Chondrocyte (in vitro differentiated cells): ENCODE measurements at places on chromosomes 13 and 19. TPM values are rescaled to one million over a fixed set of nuclear protein-coding genes. Genes with fewer than 3 reads are reported as not detected.

- no peak for DNase-seq
These were observed 406.4 kb downstream of the FGF9 start for GRCh38 chr13:22077205-22077683.

DNA sequence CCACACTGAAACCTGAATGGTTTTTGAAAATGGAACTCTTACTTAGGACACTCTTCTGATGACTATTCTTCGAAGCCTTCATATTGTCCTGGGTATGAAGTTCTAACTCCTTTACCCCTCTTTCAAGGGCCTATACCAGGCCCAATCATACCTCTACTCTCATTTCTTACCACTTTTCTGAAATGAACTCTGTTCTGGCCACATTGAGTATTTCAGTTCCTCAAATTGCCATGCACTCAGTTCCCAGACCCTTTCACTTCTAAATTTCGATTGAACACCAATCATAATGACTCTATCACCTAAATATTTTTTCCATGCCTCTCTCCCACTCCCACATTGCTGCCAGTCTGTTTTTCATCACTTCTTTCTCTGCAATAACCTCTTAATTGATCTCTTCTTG, 53.7 kb downstream of the LACC1 start:
- DNase-seq: no peak

- no peak for DNase-seq
These were observed 1.4 kb upstream of the CD209 start for GRCh38 chr19:7748756-7749155.

- DNase-seq: no peak
These were observed 20.3 kb upstream of the RFC3 start for GRCh38 chr13:33797622-33798021.

DNA sequence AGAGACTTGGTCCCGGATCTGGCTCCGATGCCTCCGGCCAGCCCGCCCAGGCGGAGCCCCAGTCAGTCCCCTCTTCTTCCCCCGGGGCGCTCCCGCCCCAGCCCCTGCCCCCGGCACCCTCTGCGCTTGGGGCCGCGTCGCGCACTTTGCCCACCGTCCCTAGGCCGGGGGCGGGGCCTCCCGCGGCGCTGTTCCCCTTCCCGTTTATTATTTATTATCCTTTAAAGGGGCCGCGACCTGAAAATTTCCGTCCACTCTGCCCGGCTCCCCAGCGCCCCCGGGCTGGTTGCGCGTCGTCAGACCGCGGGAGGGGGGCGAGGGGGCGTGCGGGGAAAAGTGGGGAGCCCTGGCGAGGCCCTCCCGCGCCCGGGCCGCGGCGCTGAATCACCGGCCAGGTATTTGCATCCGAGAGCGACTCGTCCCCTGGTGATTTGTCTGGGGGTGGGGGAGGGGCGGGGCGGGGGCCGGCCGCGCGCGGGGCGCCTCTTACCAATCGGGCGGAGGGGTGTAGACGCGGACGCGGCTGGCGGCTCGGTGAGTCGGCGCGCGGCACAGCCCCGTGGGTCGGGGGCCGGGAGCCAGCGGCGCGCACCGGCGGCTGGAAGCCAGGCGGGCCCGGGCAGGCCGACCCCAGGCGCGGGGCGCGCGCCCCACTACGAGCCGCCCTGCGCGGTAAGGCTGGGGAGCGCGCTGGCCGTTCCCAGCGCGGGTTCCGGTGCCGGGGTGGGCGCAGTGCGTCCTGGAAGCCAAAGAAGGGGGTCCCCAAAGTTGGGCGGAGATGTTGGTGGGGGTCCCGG, at the start of gene ARID3A:
TSS of gene ARID3A (plus strand) at position 510 of the 797 bp plus-strand sequence. CDS start 3,494 bp downstream, outside the sequence.
- DNase-seq: peak; percentile 88

GPR4 gene
- not detected in 3 replicates for total RNA-seq
